ENCODE measurements at places on chromosomes 3 and 15.
A peak's percentile ranks its signal among the peaks of the same experiment; 100 is the strongest.

- no peak for DNase-seq
Observed at GRCh38 chr15:85495544-85495943, 115.1 kb downstream of the AKAP13 start.

DNA sequence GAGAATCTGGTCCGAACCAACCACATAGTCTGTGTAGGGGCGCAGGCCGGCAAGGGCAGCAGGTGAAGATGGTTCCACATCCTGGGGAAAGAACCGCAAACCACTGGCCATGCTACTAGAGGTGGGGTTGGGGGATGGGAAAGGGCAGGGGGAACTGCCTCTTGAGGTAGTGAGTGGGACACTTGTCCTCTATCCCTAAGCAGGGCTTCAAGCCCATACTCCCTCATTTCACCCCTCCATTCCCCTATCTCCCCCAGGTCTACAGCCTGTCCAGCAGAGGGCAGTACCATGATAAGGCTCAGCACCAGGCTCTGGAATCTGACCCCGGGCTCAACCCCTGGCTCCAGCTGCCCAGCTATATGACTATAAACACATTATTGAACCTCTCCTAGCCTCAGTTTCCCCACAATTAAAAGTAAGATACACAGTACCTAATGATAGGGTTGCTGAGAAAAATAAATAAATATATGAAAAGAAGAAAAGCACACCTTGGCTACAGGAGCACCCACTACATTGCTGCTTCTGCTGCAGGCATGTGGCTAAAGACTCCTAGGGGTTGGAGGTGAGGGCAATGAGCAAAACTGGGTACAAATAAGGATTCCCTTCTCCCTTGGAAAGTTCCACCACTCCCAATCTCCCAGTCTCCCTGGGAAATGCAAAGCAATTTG is 6.3 kb downstream of the GORASP1 start:
- no peak for DNase-seq

DNA sequence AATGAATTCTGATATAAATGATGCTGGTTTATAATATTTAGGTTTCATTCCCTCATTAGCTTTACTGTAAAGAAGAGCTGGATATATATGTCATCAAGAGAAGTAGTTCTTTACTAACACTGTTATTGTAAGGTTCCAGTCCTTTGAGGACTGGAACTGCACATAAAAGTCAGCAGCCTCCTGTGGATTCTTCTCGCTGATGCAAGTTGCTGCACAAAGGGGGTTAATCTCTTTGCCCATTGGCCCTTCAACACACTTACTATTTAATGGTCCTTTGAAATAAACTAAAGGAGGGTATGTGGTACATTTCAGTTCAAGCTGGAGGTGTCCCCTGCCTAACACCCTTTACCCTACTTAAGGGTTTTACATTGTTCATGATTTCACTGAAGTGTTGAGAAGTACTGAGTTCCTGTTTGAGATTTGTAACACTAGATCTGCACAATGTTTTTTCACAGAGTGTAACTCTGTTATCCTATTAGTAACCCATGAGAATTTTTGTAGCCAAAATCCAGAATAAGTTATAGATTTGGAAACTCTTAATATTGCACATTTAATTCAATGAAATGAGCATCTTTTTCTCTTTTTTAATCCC is 43.9 kb downstream of the NR2C2 start:
- no peak for DNase-seq

DNA sequence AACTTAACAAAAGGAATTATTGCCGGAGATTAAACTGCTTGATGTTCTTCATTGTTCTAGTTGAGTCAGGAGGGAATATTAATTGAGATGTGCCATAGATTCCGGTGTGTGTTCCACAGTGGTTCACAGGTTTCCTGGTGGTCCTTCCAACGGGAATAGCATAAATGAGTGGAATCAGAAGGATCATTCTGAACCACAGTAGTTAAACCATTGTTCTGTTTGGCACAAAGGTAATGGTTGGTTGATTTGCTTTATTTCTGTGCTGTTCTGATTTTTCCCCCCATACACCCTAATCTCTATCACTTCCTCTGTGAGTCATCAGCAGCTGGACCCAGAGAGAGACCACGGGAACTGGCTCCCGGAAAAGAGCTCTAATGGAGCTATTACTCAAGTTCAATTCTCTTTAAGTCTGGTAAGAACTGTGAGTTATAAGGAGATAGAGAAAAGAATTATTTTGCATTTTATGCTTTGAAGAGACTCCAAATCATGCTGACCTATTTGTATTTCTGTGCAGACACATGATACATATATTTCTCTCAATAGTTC is 627.2 kb downstream of the ZIC1 start:
- no peak for DNase-seq

- DNase-seq: no peak
Observed at GRCh38 chr3:148727231-148727630, 29.5 kb downstream of the AGTR1 start.

- no peak for DNase-seq
Observed at GRCh38 chr3:196181127-196181546, 30.1 kb downstream of the ZDHHC19 start.

- DNase-seq: no peak
Observed at GRCh38 chr15:50224606-50225005, 40.9 kb downstream of the HDC start.

DNA sequence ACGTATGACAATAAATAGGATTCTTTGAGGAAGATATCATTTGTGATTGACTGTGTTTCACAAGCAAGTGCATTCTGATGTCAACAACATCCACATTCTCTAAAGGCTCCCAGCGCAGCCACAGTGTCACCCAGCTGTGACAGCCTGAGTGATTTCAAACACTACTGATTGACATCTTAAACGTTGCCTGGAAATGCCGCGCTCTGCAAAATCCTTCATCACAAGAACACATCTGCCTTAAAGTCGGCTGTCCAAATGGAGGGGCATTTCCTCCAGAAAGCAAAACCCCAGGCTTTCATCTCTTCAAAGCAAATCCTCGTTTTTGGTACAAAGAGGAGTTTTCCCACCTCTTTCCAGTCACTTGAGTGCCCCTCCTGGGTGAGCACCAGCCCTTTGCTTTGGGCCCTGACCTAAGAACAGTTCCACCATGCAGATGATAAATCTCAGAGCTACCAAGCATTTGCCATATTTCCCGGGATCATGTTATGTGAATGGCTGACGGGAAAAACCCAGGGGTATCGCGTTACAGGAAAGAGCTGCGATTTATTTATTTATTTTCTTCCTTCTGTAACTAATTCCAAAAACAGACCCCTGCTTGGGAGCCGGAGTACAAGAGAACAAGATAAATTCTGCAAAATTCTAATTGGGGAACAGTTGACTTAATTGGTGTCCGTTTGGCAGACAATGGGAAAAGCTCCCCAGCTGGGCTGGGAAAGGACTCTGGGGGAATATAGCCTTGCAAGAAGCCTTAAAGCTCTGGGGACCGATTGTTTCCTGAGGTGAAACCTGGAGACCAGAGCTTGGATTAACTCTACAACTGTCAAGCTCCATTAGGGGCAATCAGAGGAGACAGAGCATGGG is 703.8 kb upstream of the NR2F2 start:
- no peak for DNase-seq

GRCh38 chr3:170033489-170033888 is 4.3 kb upstream of the GPR160 start:
- DNase-seq: peak; percentile 77

- no peak for DNase-seq
Observed at GRCh38 chr15:31145271-31145911, 43.9 kb upstream of the TRPM1 start.

DNA sequence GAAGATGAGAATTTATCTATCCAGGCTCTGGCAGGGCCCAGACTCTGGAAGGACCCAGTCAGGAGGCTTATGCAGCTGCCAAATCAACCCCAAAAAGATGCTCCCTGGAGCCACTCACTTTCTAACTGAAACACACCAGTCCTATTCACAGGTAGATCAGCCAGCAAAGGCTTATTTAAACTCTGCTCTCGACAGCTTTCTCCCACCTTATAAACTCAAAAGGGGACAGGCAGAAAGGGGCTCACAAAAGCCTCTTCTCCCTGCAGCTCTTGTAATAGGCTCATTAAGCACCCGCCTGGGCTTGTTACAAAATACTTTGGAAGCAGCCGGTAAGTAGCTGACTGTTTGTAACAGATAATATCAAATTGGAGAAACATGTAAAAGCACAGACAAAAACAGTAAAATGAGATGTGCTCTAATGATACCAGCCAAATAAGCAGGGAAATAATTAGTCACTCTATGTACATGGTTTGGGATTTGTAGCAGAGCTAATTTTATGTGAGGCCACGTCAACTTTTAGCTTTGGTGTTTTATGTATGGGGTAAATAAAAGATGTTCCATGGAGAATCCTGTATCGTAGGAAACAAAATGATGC is 213.8 kb downstream of the NR2F2 start:
- no peak for DNase-seq

DNA sequence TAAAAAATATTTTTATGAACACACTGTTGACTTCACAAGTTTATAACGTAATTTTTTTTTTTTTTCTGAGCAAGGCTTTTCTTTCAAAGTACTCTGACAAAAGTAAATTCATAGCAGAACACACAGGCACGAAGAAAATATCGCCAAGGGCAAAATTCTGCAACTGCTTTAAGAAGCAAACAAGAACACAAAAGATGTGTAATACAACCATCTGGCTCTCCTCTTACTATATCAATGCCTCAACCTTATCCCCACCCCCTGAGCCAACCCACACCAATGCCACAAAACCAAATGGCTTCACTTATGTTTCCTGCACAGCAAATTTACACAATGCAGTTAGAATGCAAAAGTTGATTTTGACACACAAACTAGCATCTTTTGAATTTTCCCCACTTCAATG is 274.2 kb downstream of the FOXP1 start:
- DNase-seq: no peak

DNA sequence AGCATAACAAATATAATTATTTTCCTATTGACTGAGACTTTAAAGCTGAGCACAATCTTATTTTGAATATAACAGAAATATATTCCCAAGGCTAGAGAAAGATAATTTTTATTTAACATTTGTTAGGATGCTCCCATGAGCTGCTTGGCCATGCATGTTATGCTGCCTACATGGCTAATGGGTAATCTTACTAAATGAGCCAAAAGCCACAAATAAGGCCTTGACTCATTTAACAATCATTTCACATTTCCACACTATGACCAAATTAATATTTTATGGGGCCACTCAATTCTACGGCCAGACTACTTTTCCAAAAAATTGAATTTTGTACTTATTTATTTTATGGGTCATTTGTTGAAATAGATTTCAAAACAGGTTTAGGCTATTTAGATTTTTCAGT is 141.7 kb downstream of the MEIS2 start:
- no peak for DNase-seq

GRCh38 chr15:62412686-62413085 is 247.6 kb upstream of the C2CD4B start:
- no peak for DNase-seq

DNA sequence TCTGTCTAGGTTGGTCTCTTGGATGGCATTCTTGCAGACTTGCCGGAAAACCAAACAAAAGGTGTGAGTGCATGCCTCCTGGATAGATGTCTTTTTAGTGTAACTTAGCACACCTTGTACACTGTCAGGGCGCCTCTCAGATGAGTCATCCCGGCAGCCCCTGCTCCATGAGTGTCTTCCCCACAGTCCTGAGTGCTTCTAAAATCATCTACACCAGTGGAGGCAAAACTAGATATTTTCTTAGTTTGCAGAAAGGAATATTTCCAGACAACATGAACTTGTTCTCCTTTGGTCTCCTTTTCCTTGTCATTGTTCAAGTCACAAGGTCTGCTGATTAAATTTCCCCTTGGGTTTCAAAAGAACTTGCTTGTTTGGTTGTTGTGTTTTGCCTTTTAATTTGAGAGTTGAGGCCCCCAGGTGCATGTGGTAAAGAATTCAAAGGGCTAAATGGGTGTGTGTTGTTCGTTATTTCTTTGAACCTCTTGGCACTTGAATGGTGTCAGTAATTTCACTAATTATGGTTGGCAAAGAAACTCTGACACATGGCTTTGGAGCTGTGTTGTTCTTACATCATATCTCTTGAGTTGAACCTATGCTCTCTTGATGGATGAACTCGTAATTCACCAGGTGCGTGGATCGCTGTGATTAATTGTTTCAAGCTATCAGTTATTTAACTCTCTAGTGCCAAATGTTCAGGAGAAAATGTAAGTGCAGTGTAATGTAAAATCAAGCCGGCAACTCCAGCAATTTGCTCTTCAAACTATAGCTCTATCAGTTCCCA is 98.2 kb downstream of the IGF1R start:
- DNase-seq: no peak

DNA sequence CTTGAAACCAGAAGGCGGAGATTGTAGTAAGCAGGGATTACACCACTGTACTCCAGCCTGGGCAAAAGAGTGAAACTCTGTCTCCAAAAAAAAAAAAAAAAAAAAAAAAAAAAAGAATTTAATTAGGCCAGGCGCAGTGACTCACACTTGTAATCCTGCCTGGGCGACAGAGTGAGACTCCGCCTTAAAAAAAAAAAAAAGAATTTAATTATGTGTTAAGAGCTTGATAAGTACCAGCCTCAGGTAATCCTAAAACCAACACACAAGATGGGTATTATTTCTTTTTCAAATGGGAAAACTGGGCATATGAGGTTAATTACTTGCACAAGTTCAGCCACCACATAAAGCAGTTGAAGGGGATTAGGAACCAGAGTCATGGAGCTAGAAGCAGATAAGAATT is 49.0 kb downstream of the PBRM1 start:
- no peak for DNase-seq
